ENCODE measurements at places on chromosomes 5 and 9.

DNA sequence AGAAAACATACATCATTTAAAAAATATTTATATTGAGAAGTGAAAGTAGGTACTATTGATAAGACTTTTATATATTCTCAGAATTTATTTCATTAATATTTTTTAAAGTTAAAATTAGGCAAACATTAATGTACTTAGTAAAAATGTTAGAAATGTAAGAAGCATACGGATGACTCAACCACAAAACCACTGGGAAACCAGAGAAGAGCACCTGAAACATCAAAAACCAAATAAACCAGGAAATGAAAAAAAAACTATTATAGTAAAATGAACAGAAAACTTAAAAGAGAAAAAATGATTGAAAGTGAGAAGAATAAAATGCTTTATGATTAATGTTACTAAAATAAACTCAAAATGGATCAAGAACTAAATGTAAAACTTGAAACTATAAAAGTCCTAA is 233.2 kb upstream of the DAB2 start:
- no peak for DNase-seq

GRCh38 chr9:77968506-77968905 is 63.1 kb downstream of the GNAQ start:
- DNase-seq: no peak

DNA sequence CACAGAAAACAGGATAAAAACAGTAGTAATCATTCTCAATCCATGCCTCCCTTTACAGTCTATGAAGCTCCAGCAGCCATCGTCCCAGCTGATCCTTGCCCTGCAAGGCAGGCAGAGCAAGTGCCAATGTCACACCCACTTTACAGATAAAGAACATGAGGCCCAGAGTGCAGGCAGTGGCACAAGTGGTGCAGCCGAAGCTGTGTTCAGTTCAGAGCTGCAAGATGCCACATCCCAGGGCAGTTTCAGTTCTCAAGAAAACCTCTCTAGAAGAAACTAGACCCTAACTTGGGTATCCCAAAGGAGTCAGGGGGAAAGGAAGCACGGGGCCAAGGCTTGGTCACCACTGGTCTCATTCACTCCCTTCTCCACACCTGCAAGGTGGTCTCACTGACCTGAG is 34.6 kb upstream of the CPLX2 start:
- DNase-seq: no peak

DNA sequence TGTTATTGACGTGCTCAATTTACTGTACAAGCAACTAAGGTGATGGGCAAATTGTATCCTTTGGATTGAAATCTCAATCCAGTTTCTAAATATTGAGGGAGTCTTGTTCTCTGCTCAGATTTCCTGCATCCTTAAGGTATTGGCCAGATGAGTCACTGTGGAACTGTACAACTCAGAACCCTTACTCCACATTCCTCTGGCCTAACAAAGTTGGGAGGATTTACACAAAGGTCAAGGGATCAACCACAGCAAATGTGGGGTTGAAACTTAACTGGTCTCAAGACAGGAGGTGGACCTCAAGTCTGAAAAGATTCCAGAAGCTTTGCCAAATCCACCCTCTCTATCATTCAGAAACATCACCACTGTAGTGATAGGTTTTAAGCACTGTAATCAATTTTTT is 81.5 kb upstream of the AGXT2 start:
- no peak for DNase-seq

DNA sequence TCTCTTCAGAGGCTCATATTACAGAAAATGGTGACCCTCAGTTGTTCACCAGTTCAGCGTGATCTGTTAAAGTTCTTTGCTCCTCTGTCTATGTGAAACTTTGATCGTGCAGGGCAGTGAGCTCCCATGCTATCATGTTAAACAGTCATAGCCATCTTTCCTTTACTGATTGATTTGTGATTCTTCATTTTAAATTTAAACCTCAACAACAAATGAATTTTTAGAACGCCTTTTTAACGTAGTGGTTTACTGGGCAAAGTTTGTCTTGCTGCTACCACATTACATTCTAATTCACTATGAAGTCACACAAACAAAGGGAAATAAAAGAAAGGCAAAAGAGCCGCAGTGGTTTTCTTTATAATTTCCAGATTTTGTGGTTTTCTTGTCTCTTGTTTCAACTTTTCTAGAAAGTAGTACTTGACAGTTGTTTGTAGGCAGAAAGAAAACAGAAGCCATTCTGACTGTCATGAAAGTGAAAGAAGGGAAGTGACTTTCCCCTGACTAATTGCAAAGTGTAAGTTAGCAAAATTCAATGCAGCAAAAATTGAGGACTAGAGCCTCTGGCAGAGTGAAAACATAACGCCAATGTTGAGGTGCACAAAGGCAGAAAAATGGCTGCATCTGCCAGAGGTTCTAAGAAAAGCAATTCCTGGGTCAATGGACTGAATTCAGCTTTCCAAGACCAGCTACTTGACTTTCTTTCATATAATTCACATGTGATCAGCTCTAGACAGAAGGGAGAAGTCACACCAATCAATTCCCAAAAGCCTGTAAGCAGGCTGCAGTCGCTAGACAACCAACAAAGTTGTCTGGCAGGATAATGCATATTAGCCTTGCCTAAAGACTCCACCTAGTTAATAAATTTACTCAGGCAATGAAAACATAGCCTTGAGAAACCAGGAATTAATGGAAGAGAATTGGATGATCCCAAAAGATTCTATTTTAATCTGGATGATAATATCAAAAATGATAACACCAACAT is 7.1 kb upstream of the IFNA6 start:
- DNase-seq: no peak

- no peak for DNase-seq
These were observed 2.8 kb downstream of the ADCY2 start for GRCh38 chr5:7398596-7399280.

GRCh38 chr9:128786681-128787601 is at the start of gene TBC1D13:
TBC1D13 (plus strand) TSS chr9:128787253; CDS start chr9:128787354, 101 bp downstream.
- DNase-seq: peak; percentile 92

DNA sequence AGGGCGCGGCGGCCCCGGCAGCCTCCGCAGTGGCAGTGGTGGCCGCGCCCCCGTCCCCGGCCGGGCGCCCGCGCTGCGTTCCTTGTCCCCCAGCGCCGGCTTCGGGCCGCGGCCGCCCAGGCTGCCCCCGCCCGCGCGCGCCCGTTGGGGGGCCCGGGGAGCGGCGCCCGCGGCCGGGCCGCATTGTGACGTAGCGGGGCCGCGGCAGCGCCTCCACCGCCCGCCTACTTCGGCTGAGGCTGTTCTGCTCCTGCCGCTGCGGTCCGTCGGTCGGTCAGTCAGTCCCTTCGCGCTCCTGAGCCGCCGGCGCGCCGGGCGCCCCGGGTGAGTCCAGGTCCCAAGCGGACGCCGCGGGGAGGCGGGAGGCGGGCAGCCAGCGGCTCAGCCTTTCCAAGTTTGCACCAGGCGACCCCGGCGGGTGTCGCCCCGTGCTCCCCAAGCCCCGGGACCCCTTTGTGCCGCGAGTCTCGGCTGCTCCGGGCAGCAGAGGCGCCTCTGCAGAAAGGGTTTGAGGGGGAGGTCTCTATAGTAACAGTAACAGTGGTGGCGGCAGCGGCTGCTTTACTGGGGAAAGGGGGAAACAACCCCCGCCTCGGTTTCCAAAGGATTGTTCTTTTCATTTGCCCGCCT is at the start of gene SNCAIP:
TSS of gene SNCAIP (plus strand) at position 277 of the 630 bp plus-strand sequence. CDS start 78,898 bp downstream, outside the sequence.
- DNase-seq: peak; percentile 57

DNA sequence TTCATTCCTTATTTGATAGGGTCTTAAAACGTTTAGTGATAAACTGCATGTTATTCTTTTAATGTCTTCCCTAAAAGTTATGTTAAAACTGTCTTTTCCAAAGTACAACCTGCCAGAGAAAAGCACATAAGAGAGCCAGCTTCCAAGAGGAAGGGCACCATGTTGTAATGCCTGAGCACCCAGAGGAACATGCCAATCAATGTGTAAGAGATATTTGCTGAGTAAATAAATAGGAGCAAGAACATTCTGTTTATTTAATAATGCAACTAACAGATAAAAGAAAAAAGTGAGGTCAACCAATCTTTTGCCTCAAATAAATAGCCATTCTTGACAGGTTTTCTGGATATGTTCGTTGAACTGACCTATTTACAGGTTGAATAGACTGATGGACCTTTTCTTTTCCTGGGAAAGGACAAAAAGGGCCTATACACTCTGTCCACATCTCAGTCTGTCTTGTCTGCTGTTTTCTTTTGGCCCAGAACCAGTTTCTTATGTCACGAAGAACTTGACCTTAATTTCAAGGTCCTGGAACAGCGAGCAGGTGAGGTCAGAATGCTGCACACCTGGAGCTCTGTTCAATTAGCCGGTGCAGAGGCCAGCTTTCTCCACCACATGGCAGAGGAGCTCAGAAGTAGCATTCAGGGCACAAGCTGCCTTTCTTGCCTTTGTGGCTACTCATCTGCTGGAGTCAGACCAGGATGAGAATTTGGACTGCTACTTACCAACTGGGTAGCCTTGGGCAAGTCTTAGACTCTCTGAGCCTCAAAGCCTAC is 77.7 kb downstream of the PLCXD3 start:
- no peak for DNase-seq

- no peak for DNase-seq
These were observed 225.5 kb upstream of the ELAVL2 start for GRCh38 chr9:24051587-24051986.

- no peak for DNase-seq
These were observed 26.0 kb upstream of the FCN2 start for GRCh38 chr9:134854541-134854981.

GRCh38 chr5:134125039-134126015 is 10.8 kb downstream of the TCF7 start:
- DNase-seq: no peak

- no peak for DNase-seq
These were observed 80.7 kb downstream of the VCAN start for GRCh38 chr5:83552275-83552674.

DNA sequence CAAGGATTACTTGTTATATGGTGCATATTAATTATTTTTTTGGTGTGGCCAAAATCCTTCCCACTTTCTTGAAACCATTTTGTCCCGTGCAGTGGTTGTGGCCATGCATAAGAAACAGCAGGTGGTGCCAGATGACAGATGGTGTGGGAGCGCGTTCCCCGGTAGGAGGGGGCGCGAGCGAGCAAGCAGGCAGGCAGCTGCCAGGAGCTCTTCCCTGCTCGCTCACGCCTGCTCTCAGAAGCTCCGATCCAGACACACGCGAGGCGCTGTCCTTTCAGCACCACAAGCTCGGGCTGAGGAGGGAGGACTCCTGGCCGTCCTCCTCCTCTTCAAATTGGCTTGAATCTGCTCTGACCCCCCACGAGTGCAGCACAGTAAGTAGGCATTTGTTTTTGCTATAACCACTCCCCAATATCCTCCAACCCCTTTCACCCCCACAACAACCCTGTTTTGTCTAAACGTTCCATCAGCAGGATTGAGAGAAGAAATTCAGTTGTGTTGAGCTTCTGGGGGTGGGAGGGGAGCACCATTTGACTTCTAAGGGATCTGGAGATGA is at the start of gene NSG2:
TSS of gene NSG2 (plus strand) at position 237 of the 556 bp plus-strand sequence. CDS start 1,050 bp downstream, outside the sequence.
- DNase-seq: peak; percentile 97

GRCh38 chr5:74526111-74526510 is 114.4 kb downstream of the ENC1 start:
- no peak for DNase-seq

DNA sequence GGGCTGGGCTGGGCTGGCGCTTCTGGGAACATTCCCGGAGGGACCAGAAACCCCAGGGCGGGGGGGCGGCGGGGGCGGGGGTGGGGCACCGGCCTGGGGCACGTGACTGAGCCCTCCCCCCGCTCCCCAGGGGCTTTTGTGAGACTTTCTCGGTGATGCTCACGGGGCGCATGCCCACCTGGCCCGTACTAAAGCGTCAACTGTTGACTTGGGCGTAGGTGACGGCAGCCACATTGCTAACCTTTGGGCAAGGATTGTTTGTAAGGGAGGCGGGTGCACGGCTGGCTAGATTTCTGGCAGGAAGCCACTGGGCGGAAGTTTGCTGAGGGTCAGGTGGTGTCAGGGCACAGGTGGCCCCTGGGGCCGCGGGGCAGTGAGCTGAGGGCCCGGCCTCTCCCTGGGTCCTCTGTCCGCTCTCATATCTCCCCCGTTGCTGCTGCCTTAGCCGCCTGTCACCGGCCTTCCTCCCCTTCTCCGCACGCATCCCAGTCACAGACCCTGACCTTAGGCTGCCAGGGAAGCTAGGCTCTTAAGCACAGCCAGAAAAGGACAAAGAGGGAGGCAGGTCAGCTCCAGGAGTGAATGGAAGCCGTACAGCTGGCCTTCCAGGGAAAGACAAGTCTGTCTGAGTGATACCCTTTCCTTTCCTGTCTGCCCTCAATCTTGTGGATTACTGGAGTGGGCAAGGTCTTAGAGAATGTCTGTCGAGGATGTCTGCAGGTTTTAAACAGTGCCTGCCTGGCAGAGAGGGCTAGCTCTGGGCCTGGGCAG is 812 bp downstream of the CACFD1 start:
- no peak for DNase-seq

- DNase-seq: no peak
These were observed 275.0 kb downstream of the ARHGEF28 start for GRCh38 chr5:73901043-73901442.

GRCh38 chr9:92723299-92723625 is 41.4 kb downstream of the BICD2 start:
- DNase-seq: no peak

- DNase-seq: no peak
These were observed 189.5 kb upstream of the PPP1R26 start for GRCh38 chr9:135290086-135290485.

- DNase-seq: no peak
These were observed 384 bp upstream of the MRPS2 start for GRCh38 chr9:135500071-135500524.

DNA sequence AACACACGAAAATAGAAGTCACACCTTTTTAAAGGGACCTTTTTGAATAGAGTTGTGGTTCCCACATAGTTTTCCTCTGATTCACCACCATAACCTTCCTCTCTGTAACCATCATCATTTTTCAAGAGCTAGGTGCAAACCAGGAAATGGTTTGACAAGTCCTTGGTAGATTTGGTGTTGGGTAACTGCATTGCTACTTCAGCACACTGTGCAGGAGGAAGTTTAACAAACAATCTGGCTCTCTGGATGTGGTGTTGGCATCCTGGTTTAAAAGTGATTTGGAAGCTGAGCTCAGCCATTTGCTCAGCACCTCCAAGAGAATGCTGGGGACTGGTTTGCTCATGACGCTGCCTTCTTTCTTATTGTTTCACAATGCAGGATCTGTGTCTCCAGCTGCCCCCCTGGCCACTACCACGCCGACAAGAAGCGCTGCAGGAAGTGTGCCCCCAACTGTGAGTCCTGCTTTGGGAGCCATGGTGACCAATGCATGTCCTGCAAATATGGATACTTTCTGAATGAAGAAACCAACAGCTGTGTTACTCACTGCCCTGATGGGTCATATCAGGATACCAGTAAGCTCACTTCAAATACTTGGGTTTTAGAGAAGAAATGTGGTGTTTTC is 213.1 kb downstream of the RFK start:
- no peak for DNase-seq

Data from HEK293T (cell line).